GM13977 (cell line): ENCODE measurements at places on chromosomes 3 and 15.

DNA sequence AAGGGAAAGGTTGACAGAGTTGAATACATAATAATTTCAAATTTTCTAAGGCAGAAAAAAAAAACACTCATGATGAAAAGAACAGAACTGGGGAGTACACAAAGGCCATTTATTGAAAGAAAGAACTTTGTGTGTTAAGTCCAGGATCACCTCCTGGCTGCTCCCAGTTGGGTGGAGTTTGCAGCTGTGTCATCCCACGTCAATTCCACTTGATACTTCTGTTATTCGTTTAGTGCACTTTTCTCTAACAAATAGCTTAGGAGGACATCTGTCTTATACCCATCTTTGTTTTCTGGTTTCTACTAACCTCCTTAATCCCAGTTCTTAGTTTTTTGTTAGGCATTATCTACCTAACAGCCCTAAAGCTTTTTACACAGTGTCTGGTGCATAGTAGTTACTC is 44.7 kb downstream of the SGO1 start:
- DNase-seq, result no peak

DNA sequence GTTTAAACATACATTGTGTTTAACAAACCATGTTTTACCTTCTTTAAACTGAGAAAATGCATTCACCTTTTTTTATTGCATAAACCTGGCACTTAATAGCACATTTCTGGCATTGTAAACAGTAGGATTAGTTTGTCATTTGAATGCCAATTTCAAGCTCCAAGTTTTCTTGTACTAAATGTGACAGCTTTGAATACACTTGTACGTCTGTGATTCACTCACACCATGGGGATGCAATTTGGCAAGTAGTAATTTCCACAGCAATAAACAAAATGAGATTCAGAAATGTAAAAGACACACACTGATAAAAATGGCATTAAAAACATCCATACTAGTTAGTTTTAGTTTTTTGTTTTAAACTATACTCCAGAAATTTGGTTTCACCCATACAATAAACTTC is 598.9 kb downstream of the SI start:
- DNase-seq, result no peak

DNA sequence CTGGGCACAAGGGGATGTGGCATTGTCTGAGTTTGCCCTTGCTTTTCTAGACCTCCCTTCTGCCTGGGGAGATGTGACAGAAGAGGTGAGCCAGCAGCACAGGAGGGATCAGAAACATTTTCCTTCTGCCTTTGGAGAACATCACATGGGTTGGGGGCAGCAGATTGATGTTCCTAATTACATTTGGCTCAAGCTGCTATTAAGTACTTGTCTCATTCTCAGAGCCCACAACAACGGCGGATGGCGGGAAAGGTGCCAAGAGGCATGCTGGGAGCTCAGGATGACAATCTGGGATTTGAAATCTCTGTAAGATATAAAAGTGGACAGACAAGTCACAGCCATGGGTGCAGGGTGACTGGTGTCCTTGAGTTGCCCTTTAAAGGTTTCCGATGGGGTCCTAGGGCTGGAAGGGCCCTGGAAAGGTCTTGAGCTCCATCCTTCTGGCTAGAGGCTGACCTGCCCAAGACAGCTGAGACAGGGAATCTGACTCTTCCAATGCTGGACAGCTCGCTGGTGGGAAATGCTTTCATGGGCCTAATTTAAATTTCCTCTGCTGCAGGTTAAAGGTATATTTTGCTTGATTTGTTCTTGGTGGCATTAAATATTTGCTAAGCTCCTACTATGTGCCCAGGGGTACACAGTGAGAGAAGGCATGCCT is 2.4 kb upstream of the CORO2B start:
- no peak for DNase-seq

DNA sequence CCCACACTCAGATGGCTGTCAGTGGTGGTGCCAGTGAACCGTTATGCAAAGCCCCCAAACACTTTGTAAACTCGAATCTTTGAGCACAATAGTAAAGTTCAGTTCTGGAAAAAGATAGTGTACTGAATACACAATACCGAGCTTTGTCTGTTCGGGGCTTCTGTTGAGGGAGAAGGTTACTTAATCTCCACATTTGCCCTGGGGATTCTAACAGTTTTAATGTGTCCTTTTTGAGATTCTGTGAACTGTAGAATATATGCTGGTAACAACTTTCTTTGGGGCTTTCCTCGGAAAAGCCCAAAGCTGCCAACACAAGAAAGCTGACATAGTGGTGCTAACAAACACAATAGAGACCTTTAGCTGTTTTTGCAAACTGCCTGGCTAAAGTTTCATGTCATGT is 686.5 kb downstream of the ROBO1 start:
- DNase-seq, result no peak

GRCh38 chr15:73517566-73517965 is 74.6 kb downstream of the REC114 start:
- no peak for DNase-seq

DNA sequence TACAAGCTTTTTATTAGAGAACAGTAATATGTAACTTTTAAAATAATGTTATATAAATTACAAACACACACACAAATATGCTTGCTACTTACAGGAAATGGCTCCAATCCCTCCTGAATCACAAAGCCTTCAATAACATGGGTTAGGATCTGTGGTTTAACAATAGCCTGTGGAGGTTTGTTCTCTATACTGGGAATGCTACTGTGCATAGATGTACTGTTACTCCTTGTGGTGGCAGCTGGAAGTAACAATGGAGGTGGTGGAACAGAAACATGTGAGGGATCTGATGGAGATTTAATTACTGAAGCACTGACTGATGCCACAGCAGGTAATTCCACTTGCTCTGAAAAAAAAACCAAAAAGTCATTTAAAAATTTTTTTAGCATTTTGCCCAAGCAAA is 64.4 kb downstream of the PHC3 start:
- DNase-seq, result no peak

DNA sequence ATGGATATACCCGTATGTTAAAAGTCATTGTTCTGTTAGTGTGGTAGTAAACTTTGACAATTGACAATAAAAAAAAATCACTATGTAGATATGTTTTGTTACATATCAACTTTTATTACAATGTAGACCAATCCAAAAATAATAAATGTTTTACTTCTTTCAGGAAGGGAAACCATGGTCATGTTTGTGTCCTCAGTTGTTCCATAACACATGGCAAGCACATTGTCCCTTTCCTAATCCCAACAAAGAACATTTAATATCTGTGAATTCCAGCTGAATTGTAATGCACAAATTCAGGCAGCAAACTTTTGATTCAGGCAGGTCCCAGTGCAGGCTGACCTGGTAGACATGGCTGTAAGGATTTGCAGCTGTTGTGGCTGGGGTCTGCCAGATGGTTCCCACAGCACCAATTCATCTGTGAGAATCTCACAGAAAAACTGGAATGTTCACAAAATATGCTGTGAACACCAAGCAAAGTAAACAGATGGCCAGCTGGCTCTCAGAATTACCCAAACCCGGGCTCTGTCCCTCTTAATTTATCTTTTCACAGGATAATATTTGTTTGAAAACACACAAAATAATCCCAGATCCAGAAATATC is 1.9 kb upstream of the SPG21 start:
- DNase-seq, result no peak

- no peak for DNase-seq
These were observed 7.3 kb downstream of the PAQR5 start for GRCh38 chr15:69305933-69306568.

DNA sequence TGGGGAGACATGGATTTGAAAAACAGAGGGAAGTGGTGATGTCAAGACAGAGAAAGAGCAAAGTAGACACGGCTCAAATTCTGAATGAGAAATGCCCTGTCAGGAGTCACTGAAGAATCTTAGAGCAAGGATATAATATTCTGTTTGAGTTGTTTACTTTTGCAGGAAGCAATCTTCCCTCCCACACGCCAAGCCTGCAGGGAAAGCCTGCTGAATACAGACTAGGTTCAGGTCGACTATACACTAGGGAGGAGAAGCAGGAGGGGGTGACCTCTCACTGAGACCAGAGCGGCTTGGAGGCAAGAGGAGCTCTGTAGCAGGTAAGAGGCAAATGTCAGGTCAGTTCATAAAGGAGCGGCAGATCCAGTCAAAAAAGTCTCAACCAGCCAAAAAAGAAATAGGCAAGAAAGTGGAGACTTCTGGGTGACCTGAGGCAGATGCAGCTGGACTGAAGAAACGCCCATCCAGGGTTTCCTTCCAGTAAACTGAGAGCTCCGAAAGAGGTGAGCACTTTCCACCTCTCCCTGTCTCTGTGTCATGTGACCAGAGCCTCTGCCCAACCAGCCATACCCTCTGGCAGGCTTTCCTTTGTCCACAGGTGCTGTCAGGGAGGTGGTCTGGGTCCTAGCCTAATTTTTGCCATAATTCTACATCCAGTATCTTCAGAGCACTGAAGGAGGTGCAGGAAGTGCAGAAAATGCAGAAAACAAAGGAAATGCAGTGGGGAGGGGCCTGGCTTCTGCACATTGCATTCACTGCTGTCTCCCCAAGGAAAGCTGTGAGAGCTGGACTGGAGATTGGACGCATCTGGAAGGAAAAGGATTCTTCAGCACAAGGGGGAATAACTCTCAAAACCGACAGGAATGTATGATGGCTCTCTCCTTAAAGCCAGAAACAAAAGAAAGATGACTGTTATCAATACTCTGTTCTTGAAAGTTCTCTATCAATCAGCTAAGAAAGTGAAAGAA is 37.8 kb upstream of the CTXND1 start:
- no peak for DNase-seq

DNA sequence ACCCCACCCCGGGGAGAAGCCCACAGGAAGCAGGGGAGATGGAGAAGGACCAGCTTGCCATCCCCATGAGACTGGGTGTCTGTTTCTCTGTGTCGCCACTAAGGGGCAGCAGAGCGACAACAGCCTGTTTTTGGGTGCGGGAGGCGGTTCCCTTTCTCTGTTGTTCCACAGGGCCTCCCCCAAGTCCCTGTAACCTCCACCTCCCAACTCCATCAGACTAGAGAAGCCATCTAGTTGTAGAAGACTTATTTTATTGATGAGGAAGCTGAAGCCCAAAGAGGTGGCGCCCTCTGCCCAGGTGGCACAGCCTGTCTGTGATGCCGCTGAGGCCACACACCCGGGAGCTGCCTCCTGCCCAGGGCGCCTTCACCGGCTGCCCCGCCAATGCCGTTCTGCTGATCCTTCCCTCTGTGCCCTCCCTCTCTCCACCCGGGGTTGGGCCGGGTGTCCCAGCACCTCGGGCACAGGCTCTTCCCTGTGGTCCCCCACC is 3.9 kb upstream of the CCDC9B start:
- peak; percentile 87 for DNase-seq

GRCh38 chr15:84006421-84006820 is 229.2 kb upstream of the GOLGA6L4 start:
- no peak for DNase-seq

GRCh38 chr15:78347586-78348543 is 7.7 kb downstream of the CRABP1 start:
- no peak for DNase-seq

DNA sequence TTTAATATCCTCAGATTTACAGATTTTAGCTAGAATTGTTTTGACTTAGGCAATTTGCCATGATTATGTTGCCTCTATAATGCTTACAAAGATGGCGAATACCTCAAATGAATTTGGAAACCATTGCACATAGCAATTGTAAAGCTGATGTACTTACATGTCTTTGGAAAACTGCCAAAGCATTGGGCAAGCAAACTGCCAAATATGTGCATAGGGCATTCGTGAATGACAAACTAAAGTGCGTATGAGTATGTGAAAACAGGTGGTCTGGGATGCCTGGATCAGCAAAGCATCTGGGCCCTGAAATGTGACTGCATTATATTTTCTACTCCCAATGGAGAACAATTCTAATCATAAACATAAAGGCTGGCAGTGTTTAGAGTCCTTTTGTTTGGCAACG is 445.3 kb upstream of the ROBO1 start:
- DNase-seq, result no peak

GRCh38 chr3:16704941-16705340 is 99.7 kb upstream of the DAZL start:
- no peak for DNase-seq

GRCh38 chr3:133447750-133448477 is 48.1 kb downstream of the BFSP2 start:
- DNase-seq, result no peak

GRCh38 chr15:49492151-49492550 is 69.1 kb downstream of the FGF7 start:
- no peak for DNase-seq

GRCh38 chr3:27758083-27758482 is 36.0 kb upstream of the EOMES start:
- DNase-seq, result no peak

DNA sequence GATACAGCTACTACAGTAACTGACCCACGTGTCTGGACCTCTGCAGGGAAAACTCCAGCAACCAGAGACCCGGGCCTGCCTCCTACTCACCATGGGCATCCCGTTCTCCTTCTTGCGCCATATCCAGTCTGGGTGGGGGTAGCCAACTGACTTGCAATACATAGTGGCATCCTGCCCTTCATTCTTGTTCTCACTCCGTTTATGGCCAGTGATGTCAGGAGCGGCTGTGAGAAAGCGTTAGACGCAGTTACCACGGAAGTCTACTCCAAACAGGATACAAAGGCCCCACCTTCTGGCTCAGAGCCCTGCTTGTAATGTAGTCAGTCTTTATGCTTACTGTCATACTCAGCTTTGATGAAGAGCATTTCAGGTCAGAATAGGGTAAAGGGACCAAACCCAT is 59.6 kb downstream of the NPTN start:
- no peak for DNase-seq

DNA sequence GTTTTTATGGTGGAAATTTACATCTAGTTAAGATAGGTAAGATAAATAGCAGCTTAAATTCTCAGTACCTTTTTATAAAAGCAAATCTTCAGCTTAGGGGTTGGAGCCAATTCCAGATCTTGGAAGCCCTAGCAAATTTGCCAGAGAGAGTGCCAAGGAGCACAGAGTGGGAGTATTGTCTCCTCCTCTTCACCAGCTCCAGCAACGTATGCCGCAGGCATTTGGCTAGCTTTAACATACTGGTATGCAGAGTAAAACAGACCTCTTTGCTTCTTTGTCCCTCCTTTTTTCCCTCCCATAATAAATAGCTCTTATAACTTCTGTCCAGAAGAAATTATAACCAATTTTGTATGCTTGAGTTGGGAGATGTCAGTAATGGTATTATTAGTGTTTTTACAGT is 140.4 kb downstream of the DIPK2A start:
- no peak for DNase-seq
